ENCODE measurements at places on chromosomes 1 and 21.

- DNase-seq: no peak
These were observed 540 bp downstream of the BCAN start for GRCh38 chr1:156642265-156643048.

DNA sequence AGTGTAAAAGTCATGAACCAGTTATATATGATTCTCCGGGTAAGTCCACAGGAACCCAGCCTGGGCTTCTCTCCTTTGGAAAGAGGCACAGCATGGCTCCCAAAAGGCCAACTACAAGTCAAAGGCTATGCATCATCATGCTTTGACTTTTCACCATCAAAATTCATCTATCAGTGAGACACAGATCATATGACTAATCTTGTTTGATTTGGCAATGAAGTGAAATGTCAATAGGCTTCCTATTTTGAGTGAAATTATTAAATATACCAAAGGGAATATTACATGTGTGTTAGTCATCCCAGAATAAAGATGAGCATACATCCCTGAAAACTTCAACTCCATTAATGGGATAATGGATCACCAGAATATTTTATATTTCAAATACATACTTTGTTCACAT, 83.5 kb upstream of the ADGRL2 start:
- no peak for DNase-seq

- no peak for DNase-seq
These were observed 22.4 kb upstream of the KCNA2 start for GRCh38 chr1:110628323-110629105.

GRCh38 chr21:25298512-25299491, 308.5 kb downstream of the MRPL39 start:
- DNase-seq: no peak

- no peak for DNase-seq
These were observed 9.9 kb downstream of the PRKCZ start for GRCh38 chr1:2060072-2060471.

DNA sequence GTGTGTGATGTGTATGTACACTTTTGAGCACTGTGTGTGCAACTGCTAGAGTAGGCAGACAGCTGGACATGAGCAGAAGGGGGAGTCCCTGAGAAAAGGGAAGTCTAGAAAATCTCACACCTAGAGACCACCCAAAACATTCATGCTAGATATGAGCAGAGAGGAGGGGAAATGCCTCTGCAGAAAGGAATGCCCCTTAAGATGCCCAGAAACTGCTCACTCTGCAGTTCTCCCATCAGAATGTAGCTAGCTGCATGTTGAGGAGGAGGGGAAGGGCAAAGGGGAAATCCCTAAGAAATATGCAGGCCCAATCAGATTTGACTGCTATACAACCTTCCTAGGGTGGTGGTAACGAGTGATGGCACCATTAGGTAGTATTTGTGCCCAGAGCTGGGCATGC, 31.8 kb upstream of the MAGOH start:
- DNase-seq: no peak

DNA sequence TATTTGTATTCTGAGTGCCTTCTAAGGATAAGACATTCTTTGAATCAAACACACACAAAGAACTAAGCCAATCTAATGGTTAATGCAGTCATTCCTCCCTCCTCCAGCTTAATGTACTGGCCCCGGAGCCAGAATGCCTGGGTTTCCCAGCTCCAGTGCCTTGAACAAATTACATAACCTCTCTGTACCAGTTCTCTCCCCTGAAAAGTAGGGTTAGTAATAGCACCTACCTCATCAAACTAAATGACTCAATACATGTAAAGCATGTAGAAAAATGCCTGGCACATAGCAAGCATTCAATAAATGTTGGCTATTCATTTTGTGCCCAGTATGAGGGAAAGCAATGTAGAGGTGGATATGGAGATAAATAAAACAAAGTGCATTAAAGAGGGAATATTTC, 14.0 kb downstream of the C1orf52 start:
- DNase-seq: no peak

- no peak for DNase-seq
These were observed 4.4 kb upstream of the WDR64 start for GRCh38 chr1:241647658-241648057.

DNA sequence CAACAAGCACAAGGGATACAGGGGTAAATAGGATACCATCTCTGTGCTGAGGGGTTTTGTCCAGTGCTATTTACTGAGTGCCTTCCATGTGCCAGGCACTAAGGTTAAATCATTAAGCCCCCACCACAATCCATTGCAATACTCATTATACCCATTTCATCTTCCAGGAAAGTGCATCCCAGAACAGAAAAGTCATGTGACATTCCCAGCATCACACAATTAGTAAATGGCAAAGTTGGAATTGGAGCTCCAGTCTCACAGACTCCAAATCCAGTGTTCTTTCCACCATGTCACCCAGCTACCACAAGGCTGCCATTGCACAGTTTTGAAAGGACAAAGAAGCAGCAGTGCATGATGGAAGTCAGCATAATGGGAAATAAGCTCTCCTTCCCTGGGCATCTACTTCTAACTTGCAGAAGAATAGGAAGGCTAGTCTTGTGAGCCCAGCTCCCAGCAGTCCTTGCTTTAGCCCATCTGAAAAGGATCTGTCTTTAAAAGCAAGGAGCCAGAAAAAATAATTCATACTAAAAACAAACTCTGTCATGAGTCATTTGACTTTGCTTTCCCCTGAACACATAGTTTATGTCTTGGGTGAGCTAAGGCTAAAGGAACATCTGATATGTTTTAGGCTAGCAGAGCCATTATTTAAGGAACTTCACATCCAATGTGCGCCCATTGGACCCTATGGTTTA, 111.4 kb upstream of the HOOK1 start:
- peak; percentile 46 for DNase-seq

GRCh38 chr1:206794294-206794908, 22.1 kb upstream of the IL10 start:
- no peak for DNase-seq

DNA sequence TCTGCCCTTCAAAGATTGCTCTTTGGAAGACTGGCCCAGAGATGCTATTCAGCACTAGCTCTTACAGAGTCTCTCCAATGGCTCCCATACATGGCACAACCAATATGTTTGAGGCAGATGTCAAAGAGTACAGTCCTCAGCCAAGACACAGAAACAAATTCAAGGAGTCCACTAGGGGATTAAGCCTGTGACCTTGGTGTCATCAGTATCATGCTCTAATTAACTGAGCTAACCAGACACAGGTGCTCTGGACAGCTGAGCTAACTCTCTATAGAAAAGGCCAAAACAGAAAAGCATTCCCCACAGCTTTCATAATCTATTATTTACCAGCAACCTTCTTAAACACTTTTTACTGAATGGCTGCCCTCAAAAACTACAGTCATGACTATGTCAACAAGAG, 666.0 kb upstream of the PLXNA2 start:
- DNase-seq: no peak

- DNase-seq: no peak
These were observed 15.9 kb downstream of the PALMD start for GRCh38 chr1:99661780-99662179.

DNA sequence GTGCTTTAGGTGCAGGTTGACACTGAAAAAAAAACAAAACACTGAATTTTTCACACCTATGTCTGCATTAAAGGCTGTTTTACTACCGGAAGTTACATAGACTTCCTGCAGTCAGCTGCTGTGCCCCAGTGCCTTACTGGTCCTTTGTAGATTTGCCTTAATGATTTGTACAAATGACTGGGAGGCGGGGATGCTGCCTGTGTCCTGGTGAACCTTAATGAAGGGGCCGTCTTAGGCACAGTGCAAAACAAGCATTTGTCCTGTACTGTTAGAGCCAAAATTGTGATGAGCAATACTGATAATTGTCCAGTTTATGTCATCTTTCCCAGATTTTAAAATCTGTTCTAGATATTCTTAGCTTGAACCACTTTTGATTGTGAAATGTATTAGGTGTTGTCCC, 90.9 kb upstream of the PGD start:
- no peak for DNase-seq

- no peak for DNase-seq
These were observed 22.5 kb downstream of the ZSCAN20 start for GRCh38 chr1:33494929-33495328.

- no peak for DNase-seq
These were observed 60.1 kb downstream of the OPTC start for GRCh38 chr1:203554071-203554470.

GRCh38 chr21:32445101-32445500, 32.6 kb downstream of the EVA1C start:
- DNase-seq: no peak

- DNase-seq: no peak
These were observed 8.3 kb downstream of the MCOLN2 start for GRCh38 chr1:84988588-84988987.

- no peak for DNase-seq
These were observed 27.0 kb upstream of the IFNAR2 start for GRCh38 chr21:33202464-33203363.

DNA sequence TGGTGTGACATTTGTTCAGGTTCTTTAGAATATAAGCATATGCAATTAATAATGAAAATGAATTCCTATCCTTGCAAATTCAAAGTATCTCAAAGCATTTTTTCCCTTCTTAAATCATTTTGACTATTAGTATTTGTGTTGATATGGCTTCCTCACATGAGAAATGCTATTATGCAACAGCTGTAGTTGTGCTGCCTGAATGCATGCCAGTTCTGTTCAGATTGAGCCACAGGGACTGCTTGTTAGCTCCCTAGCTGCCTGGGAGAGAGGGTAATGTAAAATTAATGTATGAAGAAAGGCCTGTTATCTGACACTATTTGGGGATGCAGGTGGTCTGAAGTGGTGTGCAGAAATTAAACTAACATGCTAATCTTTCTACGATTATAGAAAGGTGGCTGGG, 45.5 kb downstream of the CACHD1 start:
- DNase-seq: no peak

GRCh38 chr1:18597160-18598042, 33.2 kb upstream of the PAX7 start:
- DNase-seq: peak; percentile 30

DNA sequence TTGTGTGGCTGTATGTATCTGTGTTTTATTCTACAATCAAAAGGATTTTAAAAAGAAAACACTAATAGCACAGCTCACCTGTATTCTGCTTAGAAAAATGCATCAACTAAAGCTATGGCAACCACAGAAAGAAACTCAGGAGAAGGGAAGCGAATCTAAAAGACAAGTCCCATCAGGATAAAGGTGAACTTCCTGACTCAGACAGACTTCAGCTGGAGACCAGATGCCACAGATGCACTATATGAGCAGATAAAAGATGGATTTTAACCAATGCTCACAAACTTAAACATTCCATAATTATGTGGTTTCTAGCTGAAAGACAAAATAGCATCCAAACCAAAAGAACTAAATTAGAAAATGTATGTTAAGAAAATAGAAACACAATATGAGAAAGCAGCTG, 231.0 kb downstream of the RERE start:
- no peak for DNase-seq

DNA sequence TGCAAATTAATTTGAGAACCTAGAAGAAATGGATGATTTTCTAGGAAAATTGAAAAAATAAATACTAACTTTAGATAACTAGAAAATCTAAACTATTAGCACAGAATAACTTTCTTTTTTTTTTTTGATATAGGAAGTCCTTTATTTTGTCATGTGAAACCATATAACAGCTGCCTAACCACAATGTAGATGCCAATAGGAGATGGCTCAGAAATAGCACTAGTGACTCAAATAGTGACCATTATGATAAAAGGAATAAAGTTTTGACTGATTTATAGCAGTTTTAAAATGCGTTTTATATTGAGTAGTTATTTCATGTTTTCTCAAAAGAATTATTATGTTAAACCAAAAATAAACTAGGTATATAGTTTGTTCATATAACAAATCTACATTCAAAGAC, 158.0 kb upstream of the CACYBP start:
- no peak for DNase-seq

DNA sequence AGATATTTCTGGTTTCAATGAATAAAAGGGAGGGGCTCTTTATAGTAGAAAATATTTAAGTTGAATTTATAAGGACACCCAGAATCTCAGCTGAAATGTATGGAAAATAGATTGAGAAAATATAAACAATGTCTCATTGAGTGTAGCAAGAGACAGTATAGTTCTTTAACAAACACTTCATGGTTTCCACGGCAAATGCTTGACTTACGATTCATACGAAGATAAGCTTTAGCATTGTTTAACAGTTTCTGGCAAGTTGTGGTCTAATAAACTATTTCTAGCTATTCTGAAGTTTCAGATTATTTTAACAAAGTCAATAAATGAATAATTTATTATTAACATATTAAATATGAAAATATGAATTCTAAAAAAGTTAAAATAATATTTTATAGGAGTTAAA, 1419.4 kb downstream of the KCNT2 start:
- DNase-seq: no peak

DNA sequence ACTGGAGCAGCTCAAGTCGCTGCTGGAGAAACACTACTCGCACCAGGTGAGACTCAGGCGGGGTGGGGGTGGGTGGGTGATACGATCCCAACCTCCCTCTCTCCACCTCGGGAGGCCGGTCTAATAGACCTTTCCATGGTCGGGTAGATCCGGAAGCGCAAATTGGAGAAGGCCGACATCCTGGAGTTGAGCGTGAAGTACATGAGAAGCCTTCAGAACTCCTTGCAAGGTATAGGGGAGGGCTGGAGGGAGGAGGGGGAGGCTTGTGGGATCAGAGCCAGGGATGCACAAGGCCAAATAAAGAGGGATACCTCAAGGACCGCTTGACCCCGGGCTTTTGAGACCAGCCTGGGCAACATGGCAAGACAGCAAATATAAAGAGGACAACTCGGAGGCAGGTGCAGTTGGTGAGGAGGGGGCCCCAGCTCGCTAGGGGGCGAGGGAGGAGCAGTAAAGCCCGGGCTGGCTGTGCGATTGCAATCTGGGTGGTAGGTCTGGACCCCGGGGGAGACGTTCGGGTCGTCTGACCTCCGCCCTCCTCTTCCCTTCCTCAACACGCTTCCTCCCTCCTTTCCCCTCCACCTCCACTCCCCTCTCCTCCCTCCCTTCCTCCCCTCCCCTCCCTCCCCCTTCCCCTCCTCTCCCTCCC, 546 bp downstream of the HES3 start:
- no peak for DNase-seq

DNA sequence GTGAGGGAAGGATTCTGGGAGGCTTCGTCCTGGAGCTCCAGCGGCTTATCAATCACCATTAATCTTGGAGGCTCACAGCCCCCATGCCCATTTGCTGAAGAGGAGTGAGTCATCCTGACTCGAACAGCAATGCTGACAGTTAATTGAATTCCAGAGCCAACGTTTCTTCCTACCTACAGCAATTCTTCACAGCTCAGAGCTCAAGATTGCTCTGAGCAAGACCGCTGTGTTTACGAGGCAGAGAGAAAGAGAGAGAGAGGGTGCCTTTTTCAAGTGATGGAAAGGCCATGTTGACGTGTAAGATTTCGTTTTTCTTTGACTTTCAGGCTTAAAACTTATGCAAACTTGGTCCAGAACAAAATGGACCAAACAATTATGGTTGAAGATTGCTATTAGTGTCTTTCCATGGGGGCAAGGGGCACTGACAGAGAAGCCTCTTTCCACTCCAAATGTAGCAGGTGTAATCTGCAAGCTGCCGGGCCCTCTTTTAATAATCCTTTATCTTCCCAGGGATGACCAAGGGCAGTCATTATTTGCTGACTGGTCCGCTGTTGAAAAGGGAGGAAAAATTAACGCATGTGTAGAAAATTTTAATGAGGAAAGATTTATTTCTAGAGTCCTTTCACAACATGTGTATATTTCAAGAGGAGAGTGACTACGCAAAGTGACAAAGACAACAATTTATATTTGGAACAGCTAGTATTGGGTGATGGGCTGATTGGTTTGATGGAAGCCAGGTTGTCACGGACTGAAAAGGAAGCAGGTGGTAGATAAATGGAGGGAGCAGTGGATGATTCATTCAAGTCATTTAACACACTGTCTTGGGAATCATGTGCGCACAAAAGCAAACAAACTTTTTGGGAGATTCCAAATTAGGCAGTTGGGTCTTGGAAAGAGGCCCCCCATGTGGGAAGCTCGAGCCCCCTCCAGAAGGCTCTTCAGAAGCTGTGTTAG, 136.1 kb upstream of the IRF2BP2 start:
- DNase-seq: peak; percentile 67
